SJCRH30 (cell line): ENCODE measurements at places on chromosomes 5 and 9.

GRCh38 chr9:18743971-18744370 is 270.0 kb downstream of the ADAMTSL1 start:
- H3K27me3 ChIP-seq: no peaks in the 10 kb centered on the region
- H3K4me3 ChIP-seq: no peak overlapping the region
- H3K4me1 ChIP-seq: peaks cover 9% of the 10 kb centered on the region; the same call in 1 of the 2 replicates
- no peaks in the 10 kb centered on the region for H3K36me3 ChIP-seq
- no peak for DNase-seq

GRCh38 chr5:55530669-55531068 is 4.1 kb downstream of the PLPP1 start:
- H3K36me3 ChIP-seq: no peaks in the 10 kb centered on the region
- no peak for DNase-seq
- H3K4me1 ChIP-seq: peaks cover 2% of the 10 kb centered on the region; the same call in 1 of the 2 replicates
- H3K27ac ChIP-seq: no peak overlapping the region
- H3K27me3 ChIP-seq: no peaks in the 10 kb centered on the region
- H3K4me3 ChIP-seq: no peak overlapping the region

DNA sequence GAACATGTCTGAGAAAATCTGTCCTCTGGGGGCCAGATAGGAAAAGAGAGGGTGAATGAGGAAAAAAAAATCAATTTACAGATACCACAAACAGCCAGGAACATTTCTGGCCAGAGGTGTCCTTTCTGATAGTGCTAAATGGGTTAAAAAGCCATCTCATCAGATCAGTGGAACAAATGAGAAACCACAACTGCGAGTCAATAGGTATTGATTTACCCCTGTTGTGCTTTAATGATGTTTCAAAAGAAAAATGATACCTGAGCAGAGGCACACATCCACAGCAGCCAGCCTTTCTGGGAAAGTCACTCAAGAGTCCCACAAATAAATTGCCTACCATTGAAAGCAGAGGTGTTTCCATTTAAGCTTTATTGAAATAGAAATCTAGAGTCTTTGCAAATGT is 79.3 kb upstream of the PTGER4 start:
- H3K27me3 ChIP-seq: no peaks in the 10 kb centered on the region
- no peak overlapping the region for H3K27ac ChIP-seq
- peaks cover 50% of the 10 kb centered on the region for H3K4me1 ChIP-seq
- no peak for DNase-seq
- H3K36me3 ChIP-seq: no peaks in the 10 kb centered on the region
- H3K4me3 ChIP-seq: no peak overlapping the region

GRCh38 chr5:169494941-169495548 is 88.5 kb upstream of the SPDL1 start:
- no peak for DNase-seq
- H3K4me3 ChIP-seq: no peak overlapping the region

DNA sequence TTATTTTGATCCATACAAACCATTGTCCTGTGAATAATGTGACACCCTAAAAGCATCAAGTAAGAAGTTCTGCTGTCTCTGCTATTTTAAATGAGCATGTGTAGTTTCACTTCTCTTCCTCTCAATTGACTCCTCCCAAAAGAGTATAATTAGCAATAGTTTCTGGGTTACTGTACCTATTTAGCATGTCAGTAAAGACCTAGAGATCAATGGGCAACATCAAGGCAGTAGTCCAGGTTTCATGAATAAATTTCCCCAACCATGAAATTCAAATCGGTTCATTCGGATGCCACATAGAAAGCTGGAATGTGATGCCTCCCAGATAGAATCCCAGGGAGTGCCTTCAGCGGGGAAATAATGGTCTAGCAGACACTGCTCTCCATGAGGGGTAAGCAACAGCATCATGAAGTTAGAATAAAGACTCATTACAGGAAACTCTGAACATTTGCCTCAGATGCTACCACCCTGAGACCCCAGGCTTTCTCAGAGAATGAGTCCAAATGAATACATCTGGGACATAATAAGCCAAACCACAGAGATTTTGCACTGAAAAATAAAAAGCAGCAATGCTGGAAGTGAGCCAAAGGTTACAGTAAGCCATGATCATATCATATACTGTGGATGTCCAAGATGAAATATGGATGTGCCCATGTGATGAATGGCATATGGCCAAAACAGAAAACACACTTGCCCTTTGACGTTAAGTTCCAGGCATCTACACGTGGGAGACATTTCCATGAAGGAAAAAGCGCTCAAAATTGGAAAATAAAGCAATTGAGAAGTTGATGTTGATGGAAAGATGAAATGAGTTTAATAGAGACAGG is 1107.0 kb upstream of the SEMA6A start:
- DNase-seq: peak; percentile 63
- H3K27me3 ChIP-seq: no peaks in the 10 kb centered on the region
- H3K27ac ChIP-seq: peak overlapping the region; percentile 60
- H3K4me1 ChIP-seq: peaks cover 30% of the 10 kb centered on the region
- H3K36me3 ChIP-seq: no peaks in the 10 kb centered on the region

DNA sequence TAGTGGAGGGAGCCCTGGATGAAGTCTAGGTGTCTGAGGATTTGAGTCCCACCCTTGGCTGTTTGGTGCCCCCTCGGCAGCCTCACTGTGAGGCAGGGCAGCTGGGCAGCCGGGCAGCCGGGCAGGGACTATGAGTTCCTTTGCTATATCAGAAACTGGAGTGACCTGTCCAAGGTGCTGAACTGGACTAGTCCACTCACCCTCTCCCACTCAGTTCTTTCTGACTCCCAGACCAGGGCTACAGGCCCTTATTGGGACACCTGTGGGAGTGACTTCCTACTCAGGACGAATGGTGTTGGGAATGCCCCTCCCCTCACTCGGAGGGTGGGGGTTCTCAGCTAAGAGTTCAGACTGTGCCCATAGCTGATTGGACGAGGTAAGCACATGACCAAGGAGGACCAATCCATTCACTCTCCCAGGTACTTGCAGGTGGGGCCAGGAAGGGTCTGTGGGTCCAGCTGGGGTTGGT is 34.1 kb upstream of the RAPGEF1 start:
- H3K27me3 ChIP-seq: peaks cover 19% of the 10 kb centered on the region
- no peak overlapping the region for H3K27ac ChIP-seq
- DNase-seq: peak; percentile 92
- H3K4me1 ChIP-seq: no peaks in the 10 kb centered on the region
- H3K36me3 ChIP-seq: no peaks in the 10 kb centered on the region
- H3K4me3 ChIP-seq: no peak overlapping the region

- H3K27me3 ChIP-seq: no peaks in the 10 kb centered on the region
- no peak overlapping the region for H3K27ac ChIP-seq
- DNase-seq: no peak
Measured at GRCh38 chr5:176901260-176902101, 2.3 kb upstream of the HK3 start.

DNA sequence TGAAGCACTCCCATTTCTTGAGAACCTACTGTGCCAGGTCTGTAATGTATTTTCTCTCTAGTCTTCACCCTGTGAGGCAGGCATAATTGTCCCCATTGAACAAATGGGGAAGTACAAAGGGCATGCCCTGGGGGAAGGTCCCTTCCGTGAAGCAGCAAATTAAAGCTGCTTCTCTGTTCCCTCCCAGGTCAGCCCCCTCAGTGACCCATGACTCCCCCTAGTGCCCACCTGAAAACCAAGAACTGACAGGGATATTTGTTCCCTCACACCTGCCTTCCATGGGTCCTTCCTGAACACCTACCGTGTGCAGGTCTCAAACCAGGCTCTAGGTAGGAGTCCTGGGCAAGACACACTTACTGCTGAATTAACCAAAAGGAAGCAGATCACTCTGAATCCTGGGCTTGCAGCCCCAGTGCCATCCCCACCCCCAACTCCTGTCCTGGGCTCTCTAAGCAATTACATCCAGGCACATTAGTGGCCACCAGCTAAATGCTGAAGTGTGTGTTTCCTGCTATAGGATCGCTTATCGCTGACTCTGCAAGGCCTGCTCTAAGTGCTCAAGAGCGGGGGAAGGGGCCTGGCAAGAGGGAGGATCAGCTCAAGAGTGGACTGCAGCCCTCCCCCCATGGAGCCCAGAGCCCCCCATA is 254.8 kb downstream of the CDK5RAP2 start:
- H3K36me3 ChIP-seq: no peaks in the 10 kb centered on the region
- H3K4me1 ChIP-seq: no peaks in the 10 kb centered on the region
- H3K27me3 ChIP-seq: peaks cover 2% of the 10 kb centered on the region; the same call in 1 of the 2 replicates
- no peak overlapping the region for H3K27ac ChIP-seq
- H3K4me3 ChIP-seq: no peak overlapping the region

GRCh38 chr9:121305269-121305994 is 37.5 kb downstream of the GSN start:
- no peak overlapping the region for H3K4me3 ChIP-seq
- no peaks in the 10 kb centered on the region for H3K36me3 ChIP-seq
- H3K27me3 ChIP-seq: no peaks in the 10 kb centered on the region
- no peak for DNase-seq

GRCh38 chr5:61394078-61394704 is 62.1 kb downstream of the ZSWIM6 start:
- H3K4me1 ChIP-seq: peaks cover 17% of the 10 kb centered on the region
- DNase-seq: no peak
- H3K4me3 ChIP-seq: no peak overlapping the region

GRCh38 chr5:72857396-72857795 is 40.9 kb downstream of the TNPO1 start:
- H3K36me3 ChIP-seq: peaks cover 91% of the 10 kb centered on the region
- no peak overlapping the region for H3K4me3 ChIP-seq
- H3K27ac ChIP-seq: no peak overlapping the region
- no peaks in the 10 kb centered on the region for H3K27me3 ChIP-seq
- no peak for DNase-seq
- H3K4me1 ChIP-seq: no peaks in the 10 kb centered on the region
